Chondrocyte (in vitro differentiated cells): ENCODE measurements at places on chromosomes 12 and 14. TPM values are rescaled to one million over a fixed set of nuclear protein-coding genes. Genes with fewer than 3 reads are reported as not detected.

- peaks cover 44% of the 10 kb centered on the region for H3K27me3 ChIP-seq
- peaks cover 11% of the 10 kb centered on the region for H3K4me1 ChIP-seq
- DNase-seq = peak; percentile 83
- H3K27ac ChIP-seq = no peak overlapping the region
- H3K36me3 ChIP-seq = peaks cover 3% of the 10 kb centered on the region
These were observed 376 bp downstream of the INSM2 start for GRCh38 chr14:35534208-35534872.

DNA sequence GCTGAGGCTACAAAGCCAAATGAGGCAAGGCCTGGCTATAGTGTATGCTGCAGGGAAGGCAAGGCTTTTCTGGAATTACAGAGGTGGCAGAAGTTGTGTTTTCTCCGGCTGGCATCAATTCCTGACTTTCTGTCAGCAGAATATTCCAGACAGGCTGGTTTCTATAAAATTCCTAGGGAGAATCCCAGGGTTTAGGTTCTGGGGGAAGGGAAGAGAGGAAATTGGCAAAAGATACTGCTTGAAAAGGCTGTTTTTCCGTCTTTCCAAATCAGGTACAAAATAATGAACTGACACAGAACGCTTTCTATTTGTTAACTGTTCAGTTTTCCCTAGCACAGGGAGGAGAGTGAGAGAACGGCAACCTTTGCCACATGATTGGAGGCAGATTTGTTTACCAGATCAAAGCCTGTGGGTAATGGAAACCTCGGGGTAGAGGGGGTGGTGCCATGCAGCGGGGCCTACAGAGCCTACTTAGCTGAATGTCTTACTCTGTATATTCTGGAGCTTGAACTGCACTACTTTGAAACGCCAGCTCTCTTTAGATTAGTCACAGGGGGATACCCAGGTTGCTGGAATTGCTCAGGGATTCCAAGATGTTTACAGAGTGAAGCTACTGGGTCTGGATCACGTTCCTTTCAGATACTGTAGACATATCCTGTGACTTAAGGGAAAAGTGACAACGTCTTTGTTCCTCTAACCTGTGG lies 65.8 kb upstream of the DACT1 start:
- H3K4me3 ChIP-seq = no peak overlapping the region
- peaks cover 13% of the 10 kb centered on the region for H3K4me1 ChIP-seq
- peak overlapping the region; percentile 89 for H3K27ac ChIP-seq
- no peaks in the 10 kb centered on the region for H3K27me3 ChIP-seq
- DNase-seq = no peak

- DNase-seq = no peak
- H3K36me3 ChIP-seq = peaks cover 2% of the 10 kb centered on the region
- no peak overlapping the region for H3K4me3 ChIP-seq
- H3K27me3 ChIP-seq = no peaks in the 10 kb centered on the region
These were observed 192.8 kb downstream of the LRIG3 start for GRCh38 chr12:58727521-58727920.

GRCh38 chr14:57823015-57823660 lies 42.8 kb downstream of the SLC35F4 start:
- H3K4me1 ChIP-seq = no peaks in the 10 kb centered on the region
- peaks cover 5% of the 10 kb centered on the region for H3K27me3 ChIP-seq
- H3K27ac ChIP-seq = no peak overlapping the region
- no peak overlapping the region for H3K4me3 ChIP-seq
- no peak for DNase-seq

GRCh38 chr14:68286667-68287066 lies 467.1 kb downstream of the RAD51B start:
- no peaks in the 10 kb centered on the region for H3K36me3 ChIP-seq
- no peaks in the 10 kb centered on the region for H3K27me3 ChIP-seq
- H3K27ac ChIP-seq = no peak overlapping the region
- no peak overlapping the region for H3K4me3 ChIP-seq
- H3K4me1 ChIP-seq = no peaks in the 10 kb centered on the region
- no peak for DNase-seq

- H3K36me3 ChIP-seq = peaks cover 1% of the 10 kb centered on the region
- H3K4me1 ChIP-seq = peaks cover 26% of the 10 kb centered on the region
- peak overlapping the region; percentile 89 for H3K4me3 ChIP-seq
- no peak for DNase-seq
- peak overlapping the region; percentile 99 for H3K27ac ChIP-seq
These were observed 2.5 kb downstream of the PPP1R3E start for GRCh38 chr14:23299986-23300686.

GRCh38 chr14:77509366-77509765 lies 10.8 kb upstream of the ISM2 start:
- no peak for DNase-seq
- H3K4me1 ChIP-seq = no peaks in the 10 kb centered on the region
- no peak overlapping the region for H3K27ac ChIP-seq
- H3K4me3 ChIP-seq = no peak overlapping the region
- peaks cover 23% of the 10 kb centered on the region for H3K36me3 ChIP-seq
- no peaks in the 10 kb centered on the region for H3K27me3 ChIP-seq

The C12orf54 gene
- not detected in 3 replicates for total RNA-seq

The RNU4-1 gene
- total RNA-seq = 1,613 to 1,880 TPM (median 1,738 TPM) in 3 replicates

The BCL2L14 gene
- total RNA-seq = not detected in 3 replicates

The IL22 gene
- not detected in 3 replicates for total RNA-seq

The BEGAIN gene
- total RNA-seq = 5.1 to 6.5 TPM (median 6.5 TPM) in 3 replicates

The SRSF5 gene
- 147 to 193 TPM (median 163 TPM) in 3 replicates for total RNA-seq

The CLEC4C gene
- total RNA-seq = not detected in 3 replicates

The OR4K13 gene
- not detected in 3 replicates for total RNA-seq

The SYCP3 gene
- 0.05 TPM in 1 of 3 replicates, not detected in the others for total RNA-seq
